NCI-H1436 treated with DMSO at 0.1 percent for 48 hours (cell line): ENCODE measurements at places on chromosomes 7 and 10.
A peak's percentile ranks its signal among the peaks of the same experiment; 100 is the strongest.

DNA sequence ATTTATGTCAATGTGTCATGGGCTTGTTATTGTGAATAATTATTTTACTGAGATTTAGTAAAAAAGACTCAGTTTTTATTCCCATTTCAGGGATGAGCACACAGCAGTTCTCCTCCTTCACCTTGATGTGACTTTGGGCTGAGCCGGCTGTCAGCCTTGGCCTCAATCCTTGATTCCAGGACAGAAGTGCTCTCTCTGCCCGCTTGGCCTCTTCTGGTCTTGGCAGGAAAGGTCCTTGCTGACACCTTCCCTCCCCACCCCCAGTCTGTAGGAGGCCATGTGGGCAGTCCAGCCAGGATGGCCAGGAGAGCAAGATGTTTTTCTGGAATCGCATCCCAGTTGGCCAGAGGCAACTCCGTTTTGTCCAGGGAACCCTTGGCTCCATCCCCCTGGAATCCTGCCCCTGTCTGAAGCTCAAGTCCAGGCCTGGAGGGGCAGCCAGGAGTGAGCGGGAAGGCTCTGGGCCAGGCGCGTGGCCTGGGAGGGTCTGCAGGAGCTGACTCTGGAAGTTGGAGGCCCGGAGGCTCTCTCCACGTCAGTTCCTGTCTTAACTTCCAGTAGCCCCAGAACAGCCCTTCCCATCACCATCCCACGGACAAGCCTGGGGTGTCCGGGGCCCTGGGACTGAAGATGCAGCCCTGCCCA, 100.9 kb downstream of the PDGFA start:
- no peak for DNase-seq

DNA sequence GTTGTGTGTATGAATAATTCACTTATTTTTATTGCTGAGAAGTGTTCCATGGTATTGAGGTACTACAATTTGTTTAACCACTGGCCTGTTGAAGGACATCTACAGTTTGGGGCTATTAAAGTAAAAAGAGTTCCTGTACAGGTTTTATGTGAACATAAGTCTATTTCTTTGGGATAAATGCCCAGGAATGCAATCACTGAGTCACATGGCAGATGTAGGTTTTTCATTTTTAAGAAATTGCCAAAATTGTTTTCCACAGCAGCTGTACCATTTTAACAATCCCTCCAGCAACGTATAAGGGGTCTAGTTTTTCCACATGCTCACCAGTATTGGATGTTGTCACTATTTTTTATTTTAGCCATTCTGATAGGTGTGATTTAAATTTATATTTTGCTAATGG, 243.9 kb downstream of the TNS3 start:
- DNase-seq: no peak

DNA sequence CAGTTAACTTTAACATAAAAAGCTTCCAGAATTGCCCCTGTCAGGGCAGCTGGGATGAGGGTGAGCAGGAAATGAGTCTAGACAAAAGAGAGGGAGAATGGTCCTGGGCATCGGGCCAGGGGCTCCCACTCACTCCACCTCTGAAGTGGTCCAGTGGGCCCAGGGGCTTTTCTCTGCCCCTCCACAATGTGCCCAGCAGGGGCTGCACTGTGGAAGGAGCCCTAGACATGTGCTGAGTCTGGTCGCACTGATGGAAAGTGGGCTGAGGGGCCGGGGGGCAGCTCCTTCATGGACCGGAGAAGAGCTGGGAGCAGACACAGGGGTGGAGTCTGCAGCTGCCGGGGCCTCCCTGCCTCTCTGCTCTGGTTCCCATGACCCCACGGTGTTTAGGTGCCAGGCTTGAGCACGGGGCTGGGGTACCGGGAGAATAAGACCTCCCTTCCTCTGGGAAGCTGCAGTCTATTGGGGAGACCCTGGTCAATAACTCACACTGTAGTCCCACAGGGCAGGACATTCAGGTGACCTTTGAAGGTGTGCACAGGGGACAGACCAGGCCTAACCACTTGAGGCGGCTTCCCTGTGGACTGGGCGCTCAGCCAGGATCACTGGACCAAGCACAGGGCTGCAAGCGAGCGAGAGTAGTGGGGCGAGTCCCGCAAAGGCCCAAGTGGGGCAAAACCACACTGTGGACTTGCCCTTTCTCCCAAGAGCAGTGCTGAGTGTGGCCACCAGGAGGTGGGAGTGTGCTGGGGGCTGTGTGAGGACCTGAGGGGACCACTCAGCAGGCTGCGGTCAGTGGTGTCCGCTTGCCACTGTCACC, 6.1 kb downstream of the ADCY1 start:
- DNase-seq: no peak

- DNase-seq: no peak
Measured at GRCh38 chr10:98556061-98556460, 109.3 kb upstream of the HPS1 start.

DNA sequence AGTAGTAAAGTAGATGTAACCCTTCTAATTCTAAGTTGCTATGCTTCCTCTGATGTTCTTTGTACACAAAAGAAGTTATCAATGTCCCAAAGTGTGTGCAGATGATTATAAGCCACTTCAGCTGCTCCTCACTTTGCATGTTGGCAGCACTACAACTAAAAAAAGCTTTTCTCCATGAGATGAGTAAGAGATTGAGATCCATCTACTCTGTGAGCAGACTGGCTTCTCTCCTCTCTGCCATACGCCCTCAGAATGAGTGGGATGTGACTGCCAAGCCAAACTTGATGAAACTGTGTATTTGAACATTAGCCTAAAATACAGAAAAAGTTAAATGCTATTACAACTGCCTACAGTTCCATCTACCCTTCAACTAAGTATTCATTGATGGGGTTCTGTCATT, 102.9 kb upstream of the ETV1 start:
- no peak for DNase-seq

DNA sequence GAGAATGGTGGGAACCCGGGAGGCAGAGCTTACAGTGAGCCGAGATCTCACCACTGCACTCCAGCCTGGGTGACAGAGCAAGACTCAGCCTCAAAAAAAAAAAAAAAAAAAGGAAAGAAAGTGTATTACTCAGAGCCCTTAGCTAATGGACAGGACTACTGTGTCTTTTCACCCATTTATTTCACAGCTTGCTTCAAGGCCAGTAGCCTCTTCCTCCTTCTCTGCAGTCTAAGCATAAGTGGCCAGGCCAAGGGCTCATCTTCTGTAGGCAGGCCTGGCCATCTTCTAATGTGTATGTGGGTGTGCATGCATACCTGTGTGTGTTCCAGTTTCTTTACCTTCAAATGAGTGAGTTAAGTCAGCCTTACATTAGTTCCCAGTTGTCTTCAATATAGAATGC, 94.8 kb upstream of the GDF10 start:
- DNase-seq: no peak

GRCh38 chr7:87628780-87629569, 777 bp downstream of the RUNDC3B start:
- DNase-seq: no peak

- peak; percentile 22 for DNase-seq
Measured at GRCh38 chr10:73495226-73495883, 469 bp downstream of the PPP3CB start.

DNA sequence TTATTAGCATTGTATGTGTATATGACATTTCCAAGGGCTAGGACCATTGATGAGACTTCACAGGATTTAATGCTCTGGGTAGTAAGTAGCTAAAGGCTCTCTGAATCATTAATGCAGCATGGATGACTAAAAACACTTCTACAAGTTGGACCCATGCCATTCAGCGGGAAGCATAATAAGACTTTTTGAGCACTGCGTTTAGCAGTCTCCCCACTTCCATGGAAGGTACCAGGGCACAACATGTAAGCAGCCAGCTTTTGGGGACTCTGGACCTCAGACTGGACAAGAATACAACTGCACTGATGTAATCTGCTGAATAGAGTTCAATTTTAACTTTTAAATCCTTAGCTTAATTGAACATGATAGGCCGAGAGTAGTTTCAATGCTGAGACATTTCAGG, 191.7 kb upstream of the IMMP2L start:
- DNase-seq: no peak

DNA sequence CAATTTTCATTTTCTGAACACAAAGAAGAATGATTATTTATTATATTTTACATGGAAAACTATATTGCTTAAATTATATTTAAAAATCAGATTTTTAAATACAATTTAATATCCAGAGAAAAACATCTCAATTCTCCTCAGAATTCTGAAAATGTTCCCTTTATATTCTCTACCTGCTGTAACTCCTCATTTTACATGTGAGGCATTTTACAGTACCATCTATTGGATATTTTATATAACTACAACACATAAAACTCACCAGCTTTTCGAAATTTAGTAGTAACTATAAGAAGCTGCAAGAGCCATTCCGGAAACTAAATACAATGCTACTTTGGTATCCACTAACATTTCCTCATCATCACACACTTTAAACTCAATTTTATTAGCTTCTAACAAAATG, 264.6 kb downstream of the DGKB start:
- no peak for DNase-seq

GRCh38 chr7:135859538-135859937, 110.9 kb upstream of the FAM180A start:
- no peak for DNase-seq

DNA sequence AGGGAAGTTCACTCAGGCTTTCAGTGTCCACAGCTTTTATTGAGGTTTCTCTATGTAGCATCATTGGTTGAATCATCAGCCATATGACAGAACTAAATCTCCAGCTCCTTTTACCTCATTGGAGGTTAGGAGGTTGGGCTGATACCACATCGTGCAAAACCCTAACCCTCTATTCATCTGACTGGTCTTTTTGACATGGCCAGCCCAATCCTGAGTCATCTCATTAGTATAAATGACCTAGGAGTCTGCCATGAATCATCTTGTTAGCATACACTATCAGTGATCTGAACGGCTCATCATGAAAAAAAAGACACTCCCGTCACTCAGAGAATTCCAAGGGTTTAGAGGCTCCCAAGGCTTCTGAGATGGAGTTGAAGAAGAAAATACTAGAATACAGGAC, 669.8 kb upstream of the POT1 start:
- no peak for DNase-seq

DNA sequence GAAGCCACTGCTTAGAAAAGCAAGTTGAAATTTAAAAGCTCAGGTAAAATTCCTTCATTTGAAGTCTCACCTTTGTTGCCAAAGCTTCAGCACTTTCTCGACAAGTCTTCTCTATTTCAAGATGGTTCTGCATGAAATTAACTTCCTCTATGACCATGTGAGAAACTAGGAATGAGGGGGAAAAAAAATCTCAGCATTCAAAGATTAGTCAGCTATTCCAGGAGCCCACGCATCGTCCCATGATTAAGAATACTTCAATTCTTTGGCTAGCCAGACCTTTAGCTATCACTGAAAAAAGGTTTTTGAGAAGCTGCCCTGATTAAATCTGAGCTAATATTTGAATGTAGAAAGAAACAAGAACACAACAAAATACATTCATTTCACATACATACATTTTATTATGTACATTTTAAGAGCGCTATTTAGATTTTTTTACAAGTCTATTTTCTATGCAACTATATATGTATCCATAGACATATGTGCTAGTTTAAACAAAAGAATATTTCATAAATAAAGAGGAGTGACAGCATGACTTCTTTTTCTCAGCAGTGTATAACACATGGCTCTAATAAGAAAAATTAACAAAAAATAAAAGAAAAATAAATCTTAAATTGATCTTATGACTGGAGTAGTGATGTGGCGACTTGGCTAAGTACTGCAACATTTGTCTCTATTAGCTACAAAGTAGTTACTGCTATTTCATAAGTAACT, 44.8 kb downstream of the SHTN1 start:
- no peak for DNase-seq

DNA sequence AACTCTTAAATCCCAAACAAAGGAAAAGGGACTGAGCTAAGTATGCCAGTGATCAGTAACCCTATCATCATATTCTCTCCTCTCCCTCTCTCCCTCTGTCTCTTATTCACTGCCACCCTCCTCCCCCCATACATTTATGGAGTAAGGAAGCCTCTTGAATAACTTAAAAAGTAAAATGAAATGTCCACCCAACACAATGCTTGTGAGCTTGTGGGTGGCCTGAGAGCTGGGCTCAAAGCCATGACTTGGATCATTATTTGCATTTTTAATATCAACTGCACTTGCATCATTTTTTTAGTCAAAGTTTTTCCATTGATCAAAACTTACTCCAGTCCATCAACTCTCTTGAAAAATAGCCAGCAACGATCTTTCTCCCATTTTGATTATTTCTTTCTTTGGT, 46.8 kb downstream of the FAM107B start:
- DNase-seq: no peak

- DNase-seq: no peak
Measured at GRCh38 chr7:15686957-15687545, 568 bp upstream of the MEOX2 start.

- no peak for DNase-seq
Measured at GRCh38 chr10:102868911-102869257, 386 bp upstream of the AS3MT start.

GRCh38 chr7:11701829-11702560, 130.0 kb downstream of the THSD7A start:
- DNase-seq: no peak

DNA sequence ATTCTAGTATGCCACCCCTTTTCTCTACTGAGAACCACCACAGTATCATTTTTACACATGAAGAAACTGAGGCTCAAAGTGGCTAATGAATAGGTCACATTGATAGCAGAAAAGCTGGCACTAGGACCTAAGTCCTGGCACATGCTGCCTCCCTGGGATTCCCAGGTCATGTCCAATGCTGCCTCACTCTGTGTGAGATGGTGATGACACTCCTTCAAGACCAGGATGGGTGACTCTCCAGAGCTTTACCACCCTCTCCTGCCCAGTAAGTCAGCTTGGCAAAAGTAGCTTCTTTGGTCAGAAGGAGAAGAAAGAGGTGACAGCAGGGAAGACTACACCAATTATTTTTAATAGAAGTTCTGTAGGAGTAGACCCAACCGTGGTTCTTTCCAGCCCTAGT, 13.3 kb upstream of the AKR1B10 start:
- no peak for DNase-seq

GRCh38 chr7:133582766-133583523, 330.1 kb downstream of the EXOC4 start:
- no peak for DNase-seq

DNA sequence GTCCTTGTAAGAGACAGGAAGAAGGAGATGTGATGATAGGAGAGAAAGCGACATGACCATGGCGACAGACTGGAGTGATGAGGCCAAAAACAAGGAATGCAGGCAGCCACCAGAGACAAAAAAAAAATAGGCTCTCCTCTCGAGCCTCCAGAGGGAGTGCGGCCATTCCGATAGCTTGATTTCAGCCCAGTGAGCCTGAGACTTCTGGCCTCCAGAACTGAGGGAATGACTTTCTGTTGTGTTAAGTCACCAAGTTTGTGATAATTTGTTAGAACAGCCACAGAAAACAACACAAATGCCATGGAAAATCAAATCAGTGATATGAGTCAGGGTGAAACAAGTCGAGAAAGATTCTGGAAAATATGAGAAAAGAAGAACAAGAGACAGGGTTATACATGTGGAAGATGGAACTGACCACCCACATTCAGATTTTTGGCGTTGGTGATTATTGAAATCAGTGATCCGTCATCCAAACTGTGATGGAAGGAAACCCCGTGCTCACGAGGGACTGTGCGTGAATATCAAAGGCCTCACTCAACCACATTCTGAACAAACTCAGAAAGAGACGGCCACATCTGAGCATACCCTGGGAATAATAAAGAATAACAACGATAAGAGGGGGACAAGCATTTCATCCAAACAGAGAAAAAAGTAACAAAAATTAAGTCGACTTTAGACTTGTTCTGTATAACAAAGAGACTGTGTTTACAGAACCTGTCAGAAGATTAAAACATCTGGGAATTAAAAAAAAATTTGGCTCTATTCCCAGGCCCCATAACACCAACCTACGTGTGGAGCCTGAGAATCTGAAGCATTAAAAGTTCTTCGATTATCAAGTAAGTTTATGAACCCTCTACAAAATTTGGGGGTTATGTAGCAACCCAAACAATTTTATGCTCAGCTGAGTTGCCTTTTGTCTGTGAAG, 72.1 kb downstream of the EEPD1 start:
- DNase-seq: no peak
